Activated T-cell treated with anti-CD3 and anti-CD28 coated beads for 24 hours (primary cell): ENCODE measurements at places on chromosomes 7 and 10.

GRCh38 chr7:102454468-102454867 lies 10.2 kb downstream of the ALKBH4 start:
- DNase-seq, result no peak

GRCh38 chr7:88165697-88166096 lies 54.1 kb downstream of the SRI start:
- DNase-seq, result no peak

DNA sequence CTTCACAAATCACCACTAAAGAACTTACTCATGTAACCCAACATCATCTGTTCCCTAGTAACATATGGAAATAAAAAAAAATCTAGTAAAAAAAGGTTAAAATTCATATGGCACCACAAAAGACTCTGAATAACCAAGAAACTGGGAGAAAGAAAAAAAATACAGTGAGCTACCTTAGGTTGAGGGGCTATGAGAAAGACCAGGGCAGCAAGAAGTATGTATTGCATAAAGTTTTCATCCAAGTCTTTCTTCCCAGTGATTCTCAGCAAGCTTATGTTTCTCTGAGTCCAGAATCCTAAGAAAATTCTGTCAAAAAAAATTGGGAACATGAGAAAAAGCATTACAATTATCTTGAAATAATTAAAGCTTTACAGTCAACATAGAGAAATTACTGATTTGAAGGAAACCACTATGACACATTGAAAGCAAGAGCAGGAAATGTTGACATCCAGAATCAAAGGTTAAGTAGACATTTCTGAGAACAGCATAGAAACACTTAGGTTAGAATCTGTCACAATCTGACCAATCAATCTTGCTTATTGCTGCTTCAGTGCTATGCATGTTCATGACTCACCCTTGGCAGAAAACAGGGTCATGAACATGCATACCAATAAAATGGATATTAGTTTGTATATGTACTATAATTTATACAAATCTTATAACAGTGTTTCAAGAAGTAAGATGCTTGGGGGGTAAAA lies 494.0 kb upstream of the POT1 start:
- DNase-seq, result no peak

GRCh38 chr7:135690566-135690965 lies 28.3 kb downstream of the STMP1 start:
- no peak for DNase-seq

DNA sequence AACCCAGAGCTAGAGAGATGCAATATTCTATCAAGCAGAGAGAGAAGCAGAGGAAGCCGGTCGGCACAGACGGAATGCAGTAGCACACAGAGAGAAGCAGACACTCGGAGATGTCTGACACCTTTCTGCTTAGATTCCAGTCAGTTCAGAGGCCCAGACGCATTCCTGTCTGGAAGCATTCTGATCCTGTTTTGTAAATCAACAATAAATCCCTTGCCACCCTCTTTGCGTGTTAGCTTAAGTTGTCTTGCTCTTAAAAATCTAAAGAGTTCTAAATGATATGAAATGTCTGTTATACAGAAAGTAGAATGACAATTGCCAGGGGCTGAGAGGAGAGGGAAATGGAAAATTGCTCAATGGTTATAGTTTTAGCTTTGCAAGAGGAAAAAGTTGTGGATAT lies 27.4 kb upstream of the ATRNL1 start:
- DNase-seq, result no peak

DNA sequence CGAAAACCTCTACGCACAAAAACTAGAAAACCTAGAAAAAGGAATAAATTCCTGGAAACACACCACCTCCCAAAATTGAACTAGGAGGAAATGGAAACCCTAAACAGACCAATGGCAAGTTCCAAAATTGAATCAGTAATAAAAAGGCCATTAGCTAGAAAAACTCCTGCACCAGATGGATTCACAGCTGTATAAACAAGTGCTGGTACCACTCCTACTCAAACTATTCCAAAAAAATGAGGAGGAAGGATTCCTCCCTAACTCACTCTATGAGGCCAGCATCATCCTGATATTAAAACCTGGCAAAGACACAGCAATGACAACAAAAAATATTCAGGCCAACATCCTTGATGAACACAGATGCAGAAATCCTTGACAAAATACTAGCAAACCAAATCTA lies 228.2 kb downstream of the CHRM2 start:
- no peak for DNase-seq

GRCh38 chr7:2668401-2668800 lies 19.6 kb upstream of the AMZ1 start:
- no peak for DNase-seq

- DNase-seq, result no peak
Measured at GRCh38 chr7:92095380-92095779, 38.9 kb downstream of the CYP51A1 start.

DNA sequence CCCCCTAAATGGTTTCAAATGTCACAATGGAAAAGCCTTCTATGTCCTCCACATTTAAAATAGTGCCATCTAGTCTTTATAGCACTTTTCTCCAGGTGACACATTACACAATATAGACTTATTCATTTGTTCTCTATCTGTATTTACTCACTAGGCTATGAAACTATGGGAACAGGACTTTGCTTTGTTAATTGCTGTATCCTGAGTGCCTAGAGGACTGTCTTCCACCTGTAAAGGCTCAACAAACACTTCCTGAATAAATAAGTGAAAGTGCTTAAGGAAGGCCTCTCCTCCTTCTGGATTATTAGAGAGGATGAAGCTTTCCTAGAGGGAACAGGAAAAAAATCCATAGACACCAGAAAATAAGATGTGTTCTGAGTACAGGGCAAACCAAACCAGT lies 397.6 kb upstream of the LRRN3 start:
- DNase-seq, result no peak

DNA sequence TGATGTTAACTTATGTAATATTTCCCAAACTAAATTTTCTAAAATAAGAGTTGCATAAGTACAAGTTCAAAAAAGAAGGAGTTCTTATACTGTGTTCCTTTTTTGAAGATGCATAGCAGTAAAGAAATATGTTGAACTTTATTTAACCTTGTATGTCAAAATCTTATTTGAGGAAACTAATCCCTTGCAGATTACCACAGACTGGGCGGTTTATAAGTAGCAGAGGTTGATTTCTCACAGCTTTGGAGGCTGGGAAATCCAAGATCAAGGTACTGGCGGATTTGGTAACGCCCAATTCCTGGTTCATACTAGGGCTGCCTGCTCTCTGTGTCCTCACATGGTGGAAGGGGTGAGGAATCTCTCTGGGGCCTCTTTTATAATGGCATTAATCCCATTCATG lies 68.5 kb downstream of the GNAT3 start:
- no peak for DNase-seq

- no peak for DNase-seq
Measured at GRCh38 chr7:129466796-129467195, 32.6 kb downstream of the STRIP2 start.

- DNase-seq, result no peak
Measured at GRCh38 chr10:129413024-129413423, 54.0 kb upstream of the MGMT start.

- DNase-seq, result no peak
Measured at GRCh38 chr7:22601812-22602565, 102.0 kb upstream of the STEAP1B start.

DNA sequence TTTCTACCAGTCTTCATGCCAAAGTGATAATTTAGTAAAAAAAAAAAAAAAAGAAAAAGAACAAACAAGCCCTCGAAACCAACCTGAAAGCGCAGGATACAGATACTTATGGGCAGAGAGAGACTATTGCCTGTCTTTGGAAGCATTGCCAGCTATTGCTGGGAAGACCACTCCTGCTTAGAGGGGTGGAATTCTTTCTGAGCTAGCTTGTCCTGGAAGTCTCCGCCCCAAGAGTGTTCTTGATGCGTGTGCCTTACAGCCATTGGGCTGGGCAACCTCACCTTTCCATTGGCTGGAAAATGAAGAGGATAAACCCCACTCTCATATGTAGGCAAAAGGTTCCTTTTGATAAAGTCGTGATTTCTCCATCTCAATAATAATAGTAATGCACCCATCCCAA lies 19.9 kb upstream of the INSYN2A start:
- no peak for DNase-seq

DNA sequence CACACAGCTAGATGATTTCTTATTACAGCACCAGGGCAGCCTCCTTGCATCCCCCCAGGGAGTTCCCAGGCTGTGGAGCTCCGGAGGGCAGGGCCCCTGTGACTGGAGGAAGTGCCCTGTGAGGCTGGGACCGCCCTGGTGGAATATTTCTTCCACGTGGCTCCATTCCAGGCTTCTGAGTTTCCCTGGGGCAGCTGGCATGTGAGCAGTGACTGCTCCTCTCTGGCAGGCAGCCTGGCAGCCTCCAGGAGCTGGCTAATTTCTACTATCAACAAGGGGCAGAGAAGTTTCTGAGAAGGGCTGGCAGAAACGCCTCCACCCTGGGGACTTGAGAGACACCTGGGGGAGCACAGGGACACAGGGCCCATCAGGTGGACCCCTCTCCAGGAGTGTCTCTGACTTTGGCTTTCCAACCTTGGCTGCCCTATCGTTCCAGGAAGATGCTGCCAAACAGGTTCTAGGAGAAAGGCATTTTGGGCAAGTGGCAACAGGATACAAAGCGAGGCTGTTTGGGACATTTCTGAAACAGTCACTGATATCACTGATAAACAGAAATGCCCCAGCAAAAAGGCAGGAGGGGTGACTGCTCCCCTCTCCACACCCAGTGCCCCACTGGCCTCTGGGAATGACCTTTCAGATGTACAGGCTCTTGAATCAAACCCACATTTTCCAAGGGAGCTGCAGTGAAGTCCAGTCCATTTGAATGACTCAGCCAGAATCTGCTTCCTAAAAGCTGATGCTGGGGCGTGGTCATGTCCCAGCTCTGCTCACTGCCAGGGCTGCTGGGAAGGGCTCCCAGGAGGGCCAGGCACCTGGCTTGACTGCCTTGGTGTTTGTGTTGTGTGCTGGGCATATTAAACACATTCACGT lies 16.1 kb downstream of the MYOF start:
- no peak for DNase-seq

DNA sequence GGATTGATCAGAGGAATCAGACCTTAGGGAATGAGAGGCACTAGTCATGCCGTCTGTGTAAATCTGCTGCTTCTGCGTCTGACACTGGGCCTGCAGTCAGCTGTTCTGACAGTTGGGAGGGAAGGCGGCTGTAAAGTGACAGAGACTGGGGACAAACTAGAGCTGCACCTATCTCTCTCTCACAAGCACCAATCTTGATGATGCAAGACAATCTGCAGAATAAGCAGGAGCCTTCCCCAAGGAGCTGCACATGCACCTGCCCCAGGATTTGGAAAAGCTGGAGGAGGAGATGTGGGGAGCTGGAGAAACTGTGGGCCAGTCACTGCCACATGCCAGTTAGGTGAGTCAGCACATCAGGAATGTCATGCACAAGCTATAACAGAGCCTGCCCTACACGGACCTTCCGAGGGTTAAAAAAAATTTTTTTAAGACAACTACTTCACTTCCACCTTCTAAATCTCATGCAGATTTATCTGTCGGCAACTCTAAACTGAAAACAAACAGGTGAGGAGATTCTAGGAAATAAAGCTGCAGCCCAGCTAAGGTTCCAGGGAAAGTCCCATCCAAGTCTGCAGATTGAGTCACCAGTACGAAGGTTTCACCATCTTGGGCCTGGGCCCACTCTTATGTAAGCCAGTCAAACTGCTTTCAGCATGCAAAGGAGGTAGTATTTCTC lies 39.2 kb downstream of the ENO4 start:
- DNase-seq, result no peak

DNA sequence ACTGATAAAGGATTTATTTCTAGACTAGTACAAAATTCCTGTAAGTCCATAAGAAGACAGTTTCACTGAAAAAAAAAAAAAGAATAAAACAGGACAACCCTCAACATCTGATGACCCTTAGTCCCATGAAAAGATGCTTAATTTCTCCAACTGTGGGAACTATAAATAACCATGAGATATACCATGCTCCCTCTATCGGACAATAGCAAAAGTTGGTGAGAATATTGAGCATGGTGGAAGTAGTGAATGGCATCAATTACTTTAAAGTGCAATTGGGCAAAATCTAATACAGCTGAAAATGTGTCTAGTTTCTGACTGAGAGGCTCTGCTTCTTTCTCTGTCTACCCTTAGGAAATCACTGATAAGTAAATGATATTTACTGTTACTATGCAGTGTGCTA lies 348.8 kb downstream of the SUGCT start:
- no peak for DNase-seq

DNA sequence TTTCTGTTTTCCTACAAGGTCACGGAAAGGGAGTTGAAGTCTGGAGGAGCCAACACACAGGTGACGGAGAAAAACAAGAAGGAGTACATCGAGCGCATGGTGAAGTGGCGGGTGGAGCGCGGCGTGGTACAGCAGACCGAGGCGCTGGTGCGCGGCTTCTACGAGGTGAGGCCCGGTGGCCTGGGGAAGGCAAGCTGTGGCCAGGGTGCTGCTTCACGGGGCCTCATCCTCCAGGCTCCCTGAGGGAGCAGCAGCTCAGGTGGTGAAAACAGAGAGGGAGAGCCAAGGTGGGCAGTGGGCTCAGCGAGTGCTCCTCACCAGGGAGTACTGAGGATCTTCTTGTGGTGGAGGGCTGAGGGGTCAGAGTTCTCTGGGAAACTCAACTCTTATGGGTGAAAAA lies 32.5 kb upstream of the STK17A start:
- DNase-seq, result no peak

- no peak for DNase-seq
Measured at GRCh38 chr7:90503367-90503766, 33.9 kb downstream of the PTTG1IP2 start.

- no peak for DNase-seq
Measured at GRCh38 chr10:92068900-92069299, 145.3 kb downstream of the BTAF1 start.

GRCh38 chr10:95864906-95865813 lies 42.6 kb upstream of the CC2D2B start:
- DNase-seq, result no peak

DNA sequence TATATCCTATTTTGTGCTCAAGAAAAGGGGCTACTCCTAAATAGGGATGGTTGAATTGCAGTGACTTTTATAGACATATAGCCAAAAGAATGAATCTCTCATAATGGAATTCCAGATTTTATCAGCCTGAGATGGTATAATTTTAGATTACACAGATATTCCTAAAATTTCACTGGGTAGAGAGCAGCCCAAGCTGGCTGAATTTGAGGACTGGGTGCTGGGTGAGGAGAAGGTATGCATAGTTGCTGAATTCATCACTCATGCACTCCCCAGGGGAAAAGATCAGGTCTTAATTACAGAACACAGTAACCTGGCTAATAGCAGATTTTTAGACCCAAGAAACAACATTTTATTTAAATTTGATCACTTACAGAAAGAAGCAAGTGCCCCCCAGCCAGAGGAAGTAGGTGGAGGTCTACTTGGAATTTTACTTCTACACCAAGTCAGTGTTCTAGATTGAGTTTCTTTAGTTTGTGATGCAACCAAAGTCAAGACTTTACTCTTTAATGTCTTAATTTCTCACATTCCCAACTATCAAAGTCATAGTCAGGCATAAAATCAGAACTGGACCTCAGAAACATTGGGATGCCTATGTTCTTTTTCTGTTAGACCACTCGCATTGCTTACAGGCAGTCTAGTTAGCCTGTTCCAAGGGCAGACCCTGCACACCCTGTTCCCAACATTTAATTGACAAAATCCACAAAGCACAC lies 337.4 kb upstream of the PODXL start:
- DNase-seq, result no peak

GRCh38 chr7:114567416-114567815 lies 152.8 kb downstream of the FOXP2 start:
- DNase-seq, result no peak

GRCh38 chr10:26519803-26520202 lies 81.7 kb downstream of the APBB1IP start:
- DNase-seq, result no peak

- DNase-seq, result no peak
Measured at GRCh38 chr10:100502926-100503494, 16.7 kb downstream of the SEC31B start.
